ENCODE measurements at places on chromosomes 13 and 19.

DNA sequence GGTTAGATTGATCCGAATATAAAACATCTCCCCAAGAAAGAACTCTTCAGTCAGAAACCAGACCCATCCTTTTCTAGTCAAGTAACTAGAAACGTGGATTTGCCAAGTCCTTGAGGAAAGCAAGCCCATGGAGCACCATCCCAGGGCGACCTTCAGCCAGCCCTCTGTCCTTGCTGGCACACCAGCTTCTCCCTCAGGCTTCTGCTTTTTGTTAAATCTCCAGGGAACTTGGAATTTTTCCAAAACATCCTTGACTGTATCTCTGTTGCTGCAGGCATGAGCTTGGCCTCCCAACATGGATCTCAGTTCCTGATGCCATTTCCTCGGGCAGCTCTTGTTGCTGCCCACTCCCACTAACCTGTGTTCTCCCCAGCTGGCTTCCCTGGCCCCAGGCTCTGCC lies 27.1 kb upstream of the C1QTNF9 start:
- no peak for DNase-seq

- DNase-seq, result no peak
These were observed 353.8 kb downstream of the ENOX1 start for GRCh38 chr13:43432958-43433357.

DNA sequence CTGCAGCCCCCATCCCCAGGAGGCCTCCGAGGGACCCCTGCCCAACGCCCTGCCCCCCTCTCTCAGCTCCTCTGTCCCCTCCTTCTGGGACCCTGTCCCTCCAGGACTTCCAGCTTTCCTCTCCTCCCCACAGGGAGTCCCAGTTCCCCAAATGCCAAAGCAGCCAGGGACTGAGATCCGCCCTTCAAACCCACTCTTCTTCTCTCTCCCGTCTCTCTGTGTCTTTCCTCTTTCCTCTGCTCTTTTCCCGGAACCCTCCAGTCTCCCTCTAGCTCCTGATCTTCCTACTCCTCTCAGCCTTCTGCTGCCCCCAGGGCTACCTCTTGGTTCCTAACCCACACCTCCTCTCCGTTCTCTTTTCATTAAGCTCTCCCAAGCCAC lies 377 bp downstream of the CA11 start:
- DNase-seq, result no peak

GRCh38 chr19:27794494-27795042 lies 1418.4 kb downstream of the UQCRFS1 start:
- DNase-seq, result no peak

GRCh38 chr13:110229905-110230563 lies 76.9 kb downstream of the COL4A1 start:
- DNase-seq, result no peak

GRCh38 chr19:1288833-1289685 lies 3.4 kb downstream of the EFNA2 start:
- no peak for DNase-seq

DNA sequence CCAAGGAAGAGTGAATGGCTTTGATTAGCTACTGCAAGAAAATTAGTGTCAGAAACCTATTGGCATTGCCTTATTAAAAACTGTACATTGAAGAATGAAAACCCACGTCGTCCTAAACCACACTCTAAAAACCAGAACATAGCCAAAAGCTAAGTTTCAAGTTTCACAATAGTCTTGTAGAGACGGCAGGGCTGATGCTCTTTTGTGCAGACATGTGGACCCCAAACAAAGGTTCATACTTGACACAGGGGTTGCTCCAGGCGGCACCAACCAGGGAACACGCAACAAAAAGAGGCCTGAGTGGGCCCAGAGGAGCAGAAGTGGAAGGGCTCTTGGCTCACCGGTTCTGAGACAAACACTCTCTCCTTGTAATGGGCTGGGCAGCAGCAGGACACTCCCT lies 28.6 kb upstream of the MIR17HG start:
- no peak for DNase-seq

GRCh38 chr19:7681340-7682174 lies 924 bp downstream of the TRAPPC5 start:
- peak; percentile 93 for DNase-seq

- DNase-seq, result peak; percentile 84
These were observed 5.4 kb upstream of the CDC37 start for GRCh38 chr19:10408511-10409283.

GRCh38 chr13:32272021-32272683 lies 43.0 kb downstream of the ZAR1L start:
- no peak for DNase-seq

GRCh38 chr13:30178976-30179375 lies 128.4 kb downstream of the KATNAL1 start:
- DNase-seq, result no peak

DNA sequence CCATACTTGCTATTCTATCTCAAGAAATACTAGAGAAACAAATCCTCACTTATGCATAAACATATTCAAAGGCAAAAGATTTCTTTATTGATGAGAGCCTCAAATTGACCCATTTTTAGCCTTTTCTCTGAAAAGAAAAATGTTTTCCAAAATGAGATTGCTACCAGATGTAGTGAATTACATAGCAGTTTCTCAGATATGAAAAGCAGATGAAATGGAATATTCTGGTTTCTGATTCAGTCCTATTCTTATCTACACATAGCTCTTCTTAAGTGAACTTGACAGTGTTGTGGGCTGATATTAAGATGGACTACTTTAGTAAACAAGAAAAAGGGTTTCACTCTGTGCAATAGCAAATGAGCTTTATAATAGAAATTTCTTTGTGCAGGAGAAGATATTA lies 183.5 kb downstream of the DNAJC15 start:
- DNase-seq, result no peak

GRCh38 chr19:50531171-50531612 lies 17.5 kb upstream of the ASPDH start:
- no peak for DNase-seq

DNA sequence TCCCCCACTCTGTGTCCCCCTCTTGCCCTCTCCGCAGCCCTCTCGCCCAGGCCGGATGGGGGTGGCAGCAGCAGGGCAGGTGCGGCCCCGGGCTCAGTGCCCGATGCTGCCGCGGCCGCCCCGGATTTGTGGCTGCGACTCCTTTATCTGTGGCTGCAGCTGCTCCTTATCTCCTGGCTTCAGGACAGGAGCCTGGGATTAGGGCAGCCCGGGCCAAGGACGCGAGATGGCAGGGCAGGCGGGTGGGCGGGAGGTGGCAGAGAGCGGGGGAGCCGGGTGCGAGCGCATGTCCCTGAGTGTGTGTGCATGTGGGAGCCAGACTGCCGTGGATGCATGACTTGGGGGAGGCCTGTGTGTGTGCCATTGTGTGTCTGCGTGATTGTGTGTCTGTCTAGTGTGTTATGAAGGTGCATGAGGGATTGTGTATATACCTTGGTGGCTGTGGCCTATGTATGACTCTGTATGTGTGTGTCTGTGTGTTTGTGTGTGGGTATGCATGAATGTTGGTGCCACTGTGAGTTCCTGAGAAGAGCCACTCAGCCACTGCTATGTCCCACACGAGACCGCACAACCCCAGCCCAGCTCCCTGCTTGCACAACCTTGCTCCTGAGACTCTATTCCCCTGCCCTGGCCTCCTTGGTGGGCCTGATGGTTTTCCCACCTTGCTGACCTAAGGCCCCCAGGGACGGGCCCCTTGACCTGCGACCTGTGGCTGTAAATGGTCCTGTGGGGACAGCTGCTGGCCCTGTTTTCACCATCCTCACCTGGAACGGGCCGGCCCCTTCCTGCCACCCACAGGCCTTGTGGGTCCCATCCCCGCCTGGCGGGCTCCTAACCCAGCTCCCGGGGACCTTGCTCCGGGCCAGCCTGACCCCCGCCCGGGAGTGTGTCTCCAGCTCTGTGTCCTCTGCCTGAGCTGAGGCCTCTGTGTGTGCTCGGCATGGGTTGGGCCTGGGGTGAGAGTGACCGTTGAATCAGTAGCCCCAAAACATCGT lies 5.3 kb upstream of the NRTN start:
- no peak for DNase-seq

DNA sequence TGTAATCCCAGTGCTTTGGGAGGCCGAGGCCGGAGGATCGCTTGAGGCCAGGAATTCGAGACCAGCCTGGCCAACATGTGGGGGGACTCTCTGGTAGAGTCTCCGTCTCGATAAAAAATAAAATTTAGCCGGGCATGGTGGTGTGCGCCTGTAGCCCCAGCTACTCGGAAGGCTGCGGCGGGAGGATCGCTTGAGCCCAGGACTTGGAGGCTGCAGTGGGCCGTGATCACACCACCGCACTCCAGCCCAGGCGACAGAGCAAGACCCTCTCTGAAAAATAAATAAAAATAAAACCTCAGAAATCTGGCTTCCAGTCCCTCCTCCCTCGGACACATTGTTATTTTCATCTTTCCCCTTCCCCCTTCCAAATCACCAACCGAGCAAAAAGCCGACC lies 332 bp downstream of the IRGQ start:
- peak; percentile 48 for DNase-seq

- DNase-seq, result no peak
These were observed 19.0 kb downstream of the ZNF790 start for GRCh38 chr19:36819130-36819630.

DNA sequence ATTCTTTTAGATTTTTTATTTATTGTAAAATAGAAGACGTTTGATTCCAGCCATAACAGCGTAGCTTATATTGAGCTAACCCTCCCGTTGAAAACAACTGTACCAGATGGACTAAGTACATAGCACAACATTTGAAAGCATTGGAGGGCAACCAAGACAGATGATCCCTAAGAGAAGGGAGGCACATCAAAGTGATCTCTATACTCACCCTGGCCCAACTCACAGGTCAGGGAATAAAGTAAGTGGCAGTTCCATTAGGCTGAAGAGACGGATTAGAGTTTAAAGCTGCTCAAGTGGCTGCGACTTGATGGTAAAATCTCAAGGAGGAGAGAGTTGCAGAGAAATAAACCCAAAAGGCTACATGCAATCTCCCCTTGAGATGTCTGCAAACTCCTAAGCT lies 65.1 kb upstream of the ITM2B start:
- DNase-seq, result no peak

- DNase-seq, result no peak
These were observed 21.4 kb upstream of the ERVV-1 start for GRCh38 chr19:52992109-52993004.

DNA sequence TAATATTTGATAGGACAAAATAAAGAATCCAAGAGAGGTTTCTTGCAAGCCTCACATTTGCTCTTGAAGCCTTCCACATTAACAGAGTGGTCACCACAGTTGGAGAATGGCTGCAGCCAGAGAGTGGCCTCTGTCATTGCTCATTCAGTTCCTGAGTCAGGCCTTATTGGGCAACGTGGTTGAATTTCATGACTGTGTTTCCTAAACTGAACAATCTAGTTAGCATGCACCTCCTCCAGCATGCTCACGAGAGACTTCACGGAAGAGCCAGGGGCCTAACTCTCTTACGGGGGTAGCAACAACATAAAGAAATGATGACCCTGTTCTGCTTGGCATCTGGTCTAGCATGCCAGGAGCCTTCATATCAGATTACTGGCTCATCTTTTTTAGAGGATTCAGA lies 9.6 kb upstream of the UBL3 start:
- DNase-seq, result no peak

DNA sequence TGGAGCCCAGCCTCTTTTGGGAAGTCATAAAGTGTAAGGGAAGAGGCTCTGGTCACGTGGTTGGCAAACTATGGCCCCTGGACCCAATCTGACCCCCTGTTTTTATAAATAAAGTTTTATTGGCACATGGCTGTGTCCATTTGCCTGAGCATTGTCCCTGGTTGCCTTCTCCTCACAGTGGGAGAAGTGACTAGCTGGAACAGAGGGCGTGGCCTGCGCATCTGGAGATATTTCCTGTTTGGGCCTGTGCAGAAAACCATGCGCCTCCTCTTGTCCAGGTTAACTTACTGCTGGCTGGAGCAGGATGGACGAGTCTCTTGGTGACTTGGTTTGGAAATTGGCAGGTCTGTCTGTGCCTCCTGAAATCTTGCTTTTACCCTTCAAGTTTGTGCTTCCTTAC lies 48.3 kb downstream of the KDM4B start:
- DNase-seq, result no peak

DNA sequence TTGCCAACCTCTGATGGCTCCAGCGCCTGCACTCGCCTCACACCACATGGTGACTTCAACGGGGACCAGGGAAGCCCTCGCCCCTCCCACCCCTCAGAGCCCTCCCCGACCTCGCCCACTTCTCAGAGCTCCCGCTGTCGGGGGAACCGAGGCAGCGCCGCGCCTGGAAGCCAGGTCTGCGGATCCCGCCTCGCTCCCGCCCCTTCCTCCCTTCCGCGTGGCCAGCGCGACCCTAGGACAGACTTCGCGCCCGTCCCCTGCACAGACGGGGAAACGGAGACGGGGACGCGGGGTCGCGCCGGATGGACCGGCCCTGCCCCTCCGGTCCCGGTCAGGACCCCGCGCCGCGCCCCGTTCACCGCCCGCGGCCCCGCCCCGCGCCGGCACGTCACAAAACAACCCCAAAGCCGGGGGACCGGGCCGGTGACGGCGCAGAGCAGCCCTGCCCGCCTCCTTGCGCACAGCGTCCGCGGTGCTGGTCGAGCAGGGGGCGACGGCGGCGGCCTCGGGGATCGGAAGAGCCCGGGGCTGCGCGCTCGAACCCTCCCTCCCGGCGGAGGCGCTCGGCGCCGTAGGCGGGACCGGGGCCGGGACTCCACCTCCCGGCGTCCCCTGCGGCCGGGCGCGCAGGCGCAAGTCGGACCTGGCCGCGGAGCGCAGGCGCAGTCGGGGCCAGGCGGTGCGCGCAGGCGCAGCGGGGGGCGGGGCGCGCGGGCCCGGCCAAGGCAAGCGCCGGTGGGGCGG lies 379 bp upstream of the CDC34 start:
- peak; percentile 88 for DNase-seq

- no peak for DNase-seq
These were observed 998 bp downstream of the NFKBIB start for GRCh38 chr19:38900743-38901190.

DNA sequence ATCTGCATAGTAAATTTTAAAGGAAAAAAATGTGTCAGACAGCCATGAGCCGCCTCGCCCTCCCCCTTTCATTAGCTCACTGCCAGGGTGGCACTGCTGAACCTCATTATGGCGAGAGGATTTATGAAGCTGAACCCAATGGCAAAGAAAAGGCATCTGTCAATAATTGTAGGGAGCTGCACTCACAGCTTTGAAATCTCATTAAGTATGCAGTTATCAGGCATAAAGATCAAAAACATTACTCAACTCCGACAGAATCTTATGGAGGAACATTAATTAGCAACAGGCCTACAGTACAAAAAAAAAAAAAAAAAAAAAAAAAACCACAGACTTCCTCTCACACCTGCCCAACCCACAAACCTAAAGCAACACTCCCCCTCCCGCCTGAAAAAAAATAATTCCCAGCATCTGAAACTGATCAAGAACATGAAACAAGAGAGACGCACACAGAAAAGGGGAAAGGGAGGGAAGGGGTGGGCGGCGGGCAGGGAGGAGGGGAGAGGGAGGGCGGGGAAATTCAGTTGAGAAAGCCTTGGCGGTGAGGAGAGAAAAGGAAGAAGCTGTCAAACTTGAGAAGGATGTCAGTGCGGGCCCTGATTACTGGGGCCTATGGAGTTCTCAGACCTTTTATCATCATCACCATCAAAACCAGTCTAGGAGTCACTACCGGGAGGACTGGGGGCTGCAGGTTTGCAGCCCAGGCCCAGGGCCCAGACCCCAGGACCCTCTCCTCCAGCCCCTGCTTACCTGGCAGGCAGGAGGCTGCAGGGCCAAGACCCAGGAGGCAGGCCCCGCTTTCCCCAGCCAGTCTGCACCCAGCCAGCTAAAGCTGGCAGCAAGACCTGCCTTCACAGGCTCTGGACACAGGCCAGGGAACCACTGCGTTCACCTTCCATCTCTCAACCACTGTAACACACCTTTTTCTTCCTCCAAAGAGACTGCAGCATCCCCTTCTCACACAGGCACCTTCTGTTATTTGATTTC lies 8.9 kb downstream of the TSHZ3 start:
- DNase-seq, result peak; percentile 31

Measured in activated CD8-positive, alpha-beta T cell treated with anti-CD3 and anti-CD28 coated beads, Interleukin-2, amount 10 ng/mL, durations not matched to agents 7 days and 5 days (primary cell).